ENCODE measurements at places on chromosomes 12 and 14. TPM values are rescaled to one million over a fixed set of nuclear protein-coding genes. Genes with fewer than 3 reads are reported as not detected.

SPX gene
- total RNA-seq: not detected

DNA sequence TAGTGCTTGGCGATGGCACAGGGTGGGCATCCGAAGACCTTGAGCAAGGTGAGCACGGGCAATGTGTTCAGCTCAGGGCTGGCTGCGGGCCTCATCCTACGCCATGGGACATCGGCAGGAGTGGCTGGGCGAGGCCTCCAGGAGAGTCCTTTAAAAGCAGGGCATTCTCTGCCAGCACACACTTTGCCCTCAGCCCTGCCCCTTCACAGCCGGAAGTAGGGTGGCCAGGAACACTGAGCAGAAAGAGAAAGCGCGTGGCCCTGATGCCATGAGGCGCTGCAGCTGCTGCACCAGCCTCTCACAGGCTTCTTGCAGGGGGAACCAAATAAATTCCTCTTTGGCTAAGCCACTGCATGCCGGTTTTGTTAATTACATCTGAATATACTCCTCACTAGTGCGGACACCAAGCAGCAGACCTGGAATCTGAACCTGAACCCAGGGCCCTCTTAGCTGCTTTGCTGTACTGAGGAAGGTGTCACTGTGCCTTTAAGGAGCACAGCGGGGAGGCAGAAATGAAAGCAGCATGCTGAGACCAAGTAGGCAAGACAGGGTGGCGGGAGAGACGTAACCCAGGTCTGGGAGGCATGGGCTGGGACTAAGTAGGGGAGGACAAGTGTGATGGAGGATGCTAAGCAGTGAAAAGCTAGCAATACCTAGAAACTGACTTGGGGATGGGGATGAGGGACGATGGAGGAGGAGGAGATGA lies 155.2 kb downstream of the TTC7B start:
- H3K4me3 ChIP-seq: no peak overlapping the region
- no peaks in the 10 kb centered on the region for H3K36me3 ChIP-seq
- DNase-seq: no peak
- no peaks in the 10 kb centered on the region for H3K4me1 ChIP-seq
- H3K27me3 ChIP-seq: no peaks in the 10 kb centered on the region

- no peak overlapping the region for H3K27ac ChIP-seq
- H3K36me3 ChIP-seq: peaks cover 23% of the 10 kb centered on the region
- no peak for DNase-seq
- peaks cover 4% of the 10 kb centered on the region for H3K4me1 ChIP-seq
These were observed 5.8 kb downstream of the SMUG1 start for GRCh38 chr12:54182981-54183380.

ETFBKMT gene
- total RNA-seq: 1.4 TPM

DNA sequence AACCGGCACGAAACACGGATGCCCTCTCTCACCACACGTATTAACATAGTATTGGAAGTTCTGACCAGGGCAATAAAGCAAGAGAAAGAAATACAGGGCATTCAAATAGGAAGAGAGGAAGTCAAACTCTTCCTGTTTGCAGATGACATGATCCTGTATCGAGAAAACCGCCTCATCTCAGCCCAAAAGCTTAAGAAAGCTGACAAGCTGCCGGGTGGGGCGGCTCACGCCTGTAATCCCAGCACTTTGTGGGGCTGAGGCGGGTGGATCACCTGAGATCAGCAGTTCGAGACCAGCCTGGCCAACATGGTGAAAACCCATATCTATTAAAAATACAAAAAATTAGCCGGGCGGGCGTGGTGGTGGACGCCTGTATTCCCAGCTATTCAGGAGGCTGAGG lies 17.7 kb downstream of the OR6S1 start:
- H3K4me3 ChIP-seq: no peak overlapping the region
- H3K36me3 ChIP-seq: no peaks in the 10 kb centered on the region
- H3K27ac ChIP-seq: no peak overlapping the region
- H3K4me1 ChIP-seq: peaks cover 5% of the 10 kb centered on the region

DNA sequence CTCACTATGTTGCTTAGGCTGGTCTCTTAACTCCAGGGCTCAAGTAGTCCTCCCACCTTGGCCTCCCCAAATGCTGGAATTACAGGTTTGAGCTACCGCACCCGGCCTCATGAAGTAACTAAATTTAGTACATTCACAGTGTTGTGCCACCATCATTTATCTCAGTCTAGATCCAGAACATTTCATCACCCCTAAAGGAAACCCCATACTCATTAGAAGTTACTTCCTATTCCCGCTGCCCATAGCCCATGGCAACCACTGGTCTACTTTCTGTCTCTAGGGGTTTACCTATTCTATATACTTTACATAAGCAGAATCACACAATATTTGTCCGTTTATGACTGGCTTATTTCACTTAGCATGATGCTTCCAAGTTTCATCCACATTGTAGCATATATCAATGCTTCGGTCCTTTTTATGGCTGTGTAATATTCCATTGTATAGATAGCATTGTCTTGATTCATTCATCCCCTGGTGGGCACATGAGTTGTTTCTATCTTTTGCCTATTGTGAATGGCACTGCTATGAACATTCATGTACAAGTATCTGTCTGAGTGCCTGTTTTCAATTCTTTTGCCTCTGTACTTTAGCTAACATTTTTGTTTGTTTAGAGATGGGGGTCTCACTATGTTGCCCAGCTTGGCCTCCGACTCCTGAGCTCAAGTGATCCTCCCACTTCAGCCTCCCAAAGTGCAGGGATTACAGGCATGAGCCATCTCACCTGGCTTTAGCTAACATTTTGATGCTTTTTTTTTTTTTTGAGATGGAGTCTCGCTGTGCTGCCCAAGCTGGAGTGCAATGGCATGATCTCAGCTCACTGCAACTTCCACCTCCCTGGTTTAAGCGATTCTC lies 10.2 kb upstream of the SH2B3 start:
- no peaks in the 10 kb centered on the region for H3K27me3 ChIP-seq
- peaks cover 14% of the 10 kb centered on the region for H3K4me1 ChIP-seq
- H3K4me3 ChIP-seq: no peak overlapping the region
- DNase-seq: no peak
- no peak overlapping the region for H3K27ac ChIP-seq

DNA sequence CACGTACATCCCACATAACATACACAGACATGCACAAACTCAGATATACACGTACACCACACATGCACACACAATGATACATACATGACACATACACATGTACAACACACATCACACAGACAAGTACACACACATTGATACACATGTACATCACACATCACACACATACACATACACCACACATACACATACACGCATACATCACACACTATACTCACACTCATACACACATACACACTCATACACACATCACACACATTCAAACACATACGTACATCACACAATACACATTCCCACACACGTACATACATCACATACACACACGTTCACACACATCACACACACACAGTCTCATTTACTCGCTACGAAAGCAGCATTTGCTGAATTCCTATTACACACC lies 4.5 kb downstream of the ZNF605 start:
- peaks cover 7% of the 10 kb centered on the region for H3K4me1 ChIP-seq
- H3K27ac ChIP-seq: no peak overlapping the region
- no peak overlapping the region for H3K4me3 ChIP-seq
- DNase-seq: no peak

ERBB3 gene
- total RNA-seq: 3.2 TPM

DNA sequence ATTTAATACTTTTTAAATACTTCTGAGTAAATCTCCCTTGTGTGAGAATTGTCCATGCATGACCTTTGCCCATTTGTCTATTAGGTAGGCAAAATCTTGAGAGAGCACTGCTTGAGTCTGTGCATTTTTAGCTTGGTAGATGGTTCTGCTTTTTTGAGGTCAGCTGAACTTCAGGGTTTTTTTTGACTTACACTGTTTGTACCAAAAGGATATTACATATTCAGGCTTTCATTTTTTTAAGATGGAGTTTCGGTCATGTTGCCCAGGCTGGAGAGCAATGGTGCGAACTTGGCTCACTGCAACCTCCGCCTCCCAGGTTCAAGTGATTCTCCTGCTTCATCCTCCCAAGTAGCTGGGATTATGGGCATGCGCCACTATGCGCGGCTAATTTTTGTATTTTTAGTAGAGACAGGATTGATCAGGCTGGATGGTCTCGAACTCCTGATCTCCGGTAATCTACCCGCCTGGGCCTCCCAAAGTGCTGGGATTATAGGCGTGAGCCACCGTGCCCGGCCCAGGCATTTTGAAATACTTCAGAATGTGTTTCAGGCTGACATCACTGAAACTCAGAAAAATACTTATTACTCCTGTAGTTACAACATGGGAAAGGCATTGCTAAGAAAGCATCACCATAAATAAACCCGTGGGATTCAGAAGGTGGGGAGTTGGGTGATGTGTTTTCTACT lies 11.1 kb downstream of the RASSF3 start:
- no peak for DNase-seq
- H3K27ac ChIP-seq: peak overlapping the region; percentile 80
- H3K27me3 ChIP-seq: no peaks in the 10 kb centered on the region
- H3K4me1 ChIP-seq: peaks cover 72% of the 10 kb centered on the region
- H3K4me3 ChIP-seq: peak overlapping the region; percentile 30
- no peaks in the 10 kb centered on the region for H3K36me3 ChIP-seq

OR6C74 gene
- total RNA-seq: not detected

- no peaks in the 10 kb centered on the region for H3K27me3 ChIP-seq
- peak overlapping the region; percentile 72 for H3K27ac ChIP-seq
- H3K36me3 ChIP-seq: no peaks in the 10 kb centered on the region
- H3K4me1 ChIP-seq: peaks cover 14% of the 10 kb centered on the region
These were observed 1.5 kb upstream of the KRT7 start for GRCh38 chr12:52231305-52232202.

DNA sequence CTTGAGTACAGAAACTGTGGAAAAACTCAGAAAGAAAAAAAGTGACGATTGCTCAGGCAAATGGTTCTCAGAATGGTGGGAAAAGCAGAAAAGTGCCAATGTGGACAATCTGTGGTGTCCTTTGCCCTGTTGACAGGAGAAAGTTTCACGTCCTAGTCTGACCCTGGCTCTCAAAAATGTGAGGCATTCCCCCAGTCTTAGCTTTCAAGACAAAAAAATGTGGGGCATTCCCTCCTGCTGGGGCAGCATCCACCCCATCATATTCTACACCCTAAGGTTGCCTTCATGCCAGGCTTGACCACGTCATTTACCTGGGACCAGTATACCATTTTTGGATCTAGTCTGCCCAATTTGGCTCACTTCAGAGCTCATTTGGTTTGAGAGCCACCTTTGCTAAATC lies 20.7 kb upstream of the ANAPC7 start:
- H3K4me1 ChIP-seq: no peaks in the 10 kb centered on the region
- no peaks in the 10 kb centered on the region for H3K36me3 ChIP-seq
- no peak for DNase-seq
- no peaks in the 10 kb centered on the region for H3K27me3 ChIP-seq
- no peak overlapping the region for H3K4me3 ChIP-seq

GRCh38 chr12:1226951-1227350 lies 235.9 kb downstream of the ERC1 start:
- no peak for DNase-seq
- no peak overlapping the region for H3K4me3 ChIP-seq

DNA sequence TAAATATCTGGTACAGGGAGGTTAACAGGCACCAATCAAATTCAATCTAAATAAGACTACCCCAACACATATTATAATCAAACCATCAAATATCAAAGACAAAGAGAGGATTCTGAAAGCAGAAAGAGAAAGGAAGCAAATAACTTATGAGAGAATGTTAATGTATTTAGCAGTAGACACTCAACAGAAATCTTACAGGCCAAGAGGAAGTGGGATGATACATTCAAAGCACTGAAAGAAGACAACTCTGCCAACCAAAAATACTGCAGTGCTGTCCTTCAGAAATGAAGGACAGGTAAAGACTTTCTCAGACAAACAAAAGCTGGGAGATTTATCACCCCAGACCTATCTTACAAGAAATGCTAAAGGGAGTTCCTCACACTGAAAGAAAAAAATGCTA lies 95.9 kb upstream of the PTHLH start:
- H3K27ac ChIP-seq: no peak overlapping the region
- no peaks in the 10 kb centered on the region for H3K36me3 ChIP-seq
- DNase-seq: no peak
- H3K4me3 ChIP-seq: no peak overlapping the region
- H3K4me1 ChIP-seq: peaks cover 33% of the 10 kb centered on the region

DDX51 gene
- total RNA-seq: 9.7 TPM

DNA sequence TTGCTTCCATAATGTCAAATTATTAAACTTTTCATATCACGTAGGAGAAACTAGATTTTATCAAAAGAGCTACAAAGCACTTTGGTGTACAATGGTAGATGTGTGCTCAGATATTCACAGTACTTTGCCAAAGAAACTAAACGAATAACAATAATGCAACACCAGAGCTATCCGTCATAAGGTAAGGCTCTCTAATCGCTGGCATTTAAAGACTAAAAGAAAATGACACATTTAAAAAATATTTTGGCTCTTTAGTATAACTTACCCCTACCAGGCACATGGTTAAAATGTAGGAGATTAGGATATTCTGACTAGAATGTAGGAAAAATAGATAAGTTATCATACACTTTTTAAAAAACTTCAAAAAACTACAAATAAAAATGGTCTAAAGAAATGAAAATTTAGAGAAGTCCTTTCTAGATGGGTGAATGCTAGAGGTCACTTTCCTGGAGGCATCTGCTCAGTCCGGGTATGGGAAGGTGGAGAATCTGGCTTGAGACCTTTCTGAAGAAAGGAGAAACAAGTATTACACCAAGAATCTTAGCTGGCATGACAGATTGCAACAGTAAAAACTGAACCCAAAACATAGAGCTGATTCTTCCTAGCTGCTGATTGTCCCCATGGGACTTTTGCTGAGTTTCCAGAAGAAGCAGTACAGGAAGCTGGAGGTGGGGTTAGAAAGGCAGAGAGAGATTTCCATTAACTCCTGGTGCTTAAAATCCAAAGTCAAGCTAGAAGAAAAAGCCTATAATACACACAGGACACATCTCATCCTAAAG lies 67.9 kb downstream of the FAR2 start:
- no peak for DNase-seq
- no peaks in the 10 kb centered on the region for H3K27me3 ChIP-seq
- peaks cover 4% of the 10 kb centered on the region for H3K4me1 ChIP-seq
- no peak overlapping the region for H3K27ac ChIP-seq
- H3K4me3 ChIP-seq: no peak overlapping the region

SRRM4 gene
- total RNA-seq: 0.21 TPM

- no peaks in the 10 kb centered on the region for H3K27me3 ChIP-seq
- DNase-seq: no peak
- H3K27ac ChIP-seq: no peak overlapping the region
- H3K36me3 ChIP-seq: no peaks in the 10 kb centered on the region
- no peak overlapping the region for H3K4me3 ChIP-seq
These were observed 18.5 kb downstream of the KRT7 start for GRCh38 chr12:52251367-52252051.

Measured in thoracic aorta (tissue), 2 donors.